HFFc6 (cell line): ENCODE measurements at places on chromosomes 2 and 18. TPM values are rescaled to one million over a fixed set of nuclear protein-coding genes. Genes with fewer than 3 reads are reported as not detected.

LINC00305 gene
- total RNA-seq, result not detected in 3 replicates

RAB6C gene
- total RNA-seq, result not detected in 2 replicates

WNT6 gene
- total RNA-seq, result not detected in 3 replicates

MAL gene
- not detected in 3 replicates for total RNA-seq

MC4R gene
- not detected in 3 replicates for total RNA-seq

NEU2 gene
- not detected in 2 replicates for total RNA-seq

KIF1A gene
- not detected in 3 replicates for total RNA-seq

SKOR2 gene
- not detected in 2 replicates for total RNA-seq

MRPL53 gene
- total RNA-seq, result 85.1 to 98.7 TPM (median 85.4 TPM) in 3 replicates

PAX8 gene
- 0.85 to 6.7 TPM (median 1.7 TPM) in 3 replicates for total RNA-seq

TDRD15 gene
- not detected in 3 replicates for total RNA-seq
